ENCODE measurements at places on chromosomes 7 and 10.

DNA sequence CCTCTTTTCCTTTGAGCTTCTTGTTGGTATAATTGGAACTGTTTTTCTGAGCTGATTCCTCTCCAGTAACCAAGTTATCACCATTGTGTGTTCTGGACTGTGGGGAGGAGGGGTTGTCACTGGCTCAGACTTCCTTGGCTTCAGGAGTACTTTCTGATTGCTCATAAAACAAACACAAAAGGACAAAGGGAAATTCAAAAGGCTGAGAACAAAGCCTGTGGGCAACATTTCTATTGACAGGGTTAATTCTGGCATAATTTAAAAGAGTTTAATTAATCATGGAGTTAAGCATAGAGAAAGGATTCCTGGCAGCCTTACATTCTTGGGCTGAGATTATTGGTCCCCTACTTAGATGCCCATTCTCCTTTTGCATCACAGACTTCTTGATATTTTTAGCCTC, 222.9 kb upstream of the KMT2E start:
- peak; percentile 55 for DNase-seq

- DNase-seq, result no peak
These were observed 203.0 kb downstream of the KCND2 start for GRCh38 chr7:120475994-120476393.

- peak; percentile 2 for DNase-seq
These were observed 347.9 kb upstream of the MEOX2 start for GRCh38 chr7:16034353-16034752.

GRCh38 chr7:130875265-130875741, 141.3 kb upstream of the KLF14 start:
- peak; percentile 69 for DNase-seq

DNA sequence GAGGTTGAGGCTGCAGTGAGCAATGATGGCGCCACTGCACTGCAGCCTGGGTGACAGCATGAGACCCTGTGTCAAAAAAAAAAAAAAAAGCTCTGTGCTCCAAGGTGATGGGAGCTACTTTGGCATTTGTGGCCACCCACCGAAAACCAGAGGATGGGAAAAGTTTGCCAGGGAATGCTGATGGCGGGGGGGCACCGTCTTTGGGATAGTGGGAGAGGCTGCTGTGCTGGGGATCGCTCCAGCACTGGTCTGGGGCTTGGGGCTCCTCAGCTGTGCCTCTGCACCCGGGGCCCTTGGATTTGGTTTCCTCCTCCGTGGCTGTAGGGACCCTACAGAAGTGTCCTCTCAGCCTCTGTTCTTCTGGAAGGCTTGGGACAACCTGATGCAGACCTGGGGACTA, 11.7 kb upstream of the RAMP3 start:
- DNase-seq, result no peak

DNA sequence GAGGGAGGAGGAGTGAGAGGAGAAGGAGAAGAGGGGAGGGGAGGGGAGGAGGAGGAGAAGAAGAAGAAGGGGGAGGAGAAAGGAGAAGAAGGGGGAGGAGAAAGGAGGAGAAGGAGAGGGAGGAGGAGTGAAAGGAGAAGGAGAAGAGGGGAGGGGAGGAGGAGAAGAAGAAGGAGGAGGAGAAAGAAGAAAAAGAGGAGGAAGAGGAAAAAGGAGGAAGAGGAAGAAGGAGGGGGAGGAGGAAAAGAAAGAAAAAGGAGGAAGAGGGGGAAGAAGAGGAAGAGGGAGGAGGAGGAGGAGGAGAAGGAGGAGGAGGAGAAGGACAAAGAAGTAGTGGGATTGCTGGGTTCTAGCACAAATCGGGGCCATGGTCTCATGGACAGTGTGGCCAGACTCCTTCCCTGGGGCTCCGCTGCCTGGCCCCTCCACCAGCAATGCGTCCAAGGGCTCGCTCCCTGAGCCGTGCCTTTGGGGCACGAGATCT, 4.2 kb upstream of the MAFK start:
- peak; percentile 51 for DNase-seq

- no peak for DNase-seq
These were observed 180.8 kb downstream of the USP6NL start for GRCh38 chr10:11430421-11431215.

- DNase-seq, result no peak
These were observed 1.2 kb upstream of the GTPBP4 start for GRCh38 chr10:986881-987619.

DNA sequence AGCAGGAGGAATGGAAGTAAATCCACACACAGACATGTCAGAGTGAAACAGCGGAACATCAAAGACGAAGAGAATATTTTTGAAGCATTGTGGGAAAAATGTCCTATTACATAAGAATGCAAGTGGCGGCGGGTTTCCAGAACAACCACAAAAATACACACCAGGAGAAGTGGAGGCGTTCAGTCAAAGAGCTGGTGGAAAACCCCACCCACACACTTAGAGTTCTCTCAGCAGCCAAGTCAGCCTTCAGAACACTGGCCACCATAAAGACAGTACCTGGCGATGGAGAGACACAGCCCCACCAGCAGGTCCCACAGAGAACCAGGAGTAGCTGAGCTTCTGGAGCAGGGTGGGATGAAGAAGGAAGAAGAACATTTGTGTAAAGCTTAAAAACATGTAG, 23.7 kb downstream of the NKX6-2 start:
- no peak for DNase-seq

DNA sequence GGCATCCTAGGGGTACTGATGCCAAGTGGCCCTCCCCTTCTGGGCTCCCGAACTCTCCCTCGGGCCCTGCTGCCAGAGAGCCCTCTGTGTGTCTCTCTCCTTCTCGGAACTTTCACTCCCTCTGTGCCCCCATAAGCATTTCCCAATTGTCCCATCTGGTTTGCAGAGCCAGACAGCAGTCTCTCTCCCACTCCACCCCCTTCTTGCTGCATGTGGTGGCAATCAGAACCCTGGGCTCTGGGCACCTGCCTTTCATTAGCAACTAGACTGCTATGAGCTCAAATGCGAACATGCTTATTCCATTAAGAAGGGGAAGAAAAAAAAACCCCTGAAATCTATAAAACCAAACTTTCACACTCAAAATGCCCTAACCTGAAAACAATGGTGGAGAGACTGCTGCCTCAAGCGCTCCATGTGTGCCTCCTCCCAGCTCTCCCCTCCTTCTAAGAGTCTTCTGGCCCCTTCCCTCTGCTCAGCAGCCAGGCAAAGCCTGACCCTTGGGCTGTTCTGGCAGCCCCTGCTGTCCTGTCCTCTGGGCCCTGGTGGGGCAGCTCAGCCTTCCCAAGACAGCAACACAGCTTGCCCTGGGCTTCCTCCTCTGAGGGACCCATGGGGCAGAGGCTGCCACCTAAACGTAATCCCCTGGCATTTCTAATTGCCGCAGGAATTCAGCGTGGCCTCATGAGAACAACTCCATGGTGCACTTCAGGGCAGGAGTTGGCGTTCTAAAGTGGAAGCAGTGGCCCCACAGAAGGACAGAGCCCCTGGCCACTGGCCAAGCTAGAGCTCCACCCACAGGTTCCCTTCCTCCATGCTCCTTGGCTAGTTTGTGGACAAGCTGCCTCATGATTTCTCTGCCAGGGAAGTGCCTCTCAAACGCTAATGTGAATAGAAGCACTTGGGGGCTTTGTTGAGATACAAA, 415.4 kb downstream of the PLXNA4 start:
- DNase-seq, result no peak

DNA sequence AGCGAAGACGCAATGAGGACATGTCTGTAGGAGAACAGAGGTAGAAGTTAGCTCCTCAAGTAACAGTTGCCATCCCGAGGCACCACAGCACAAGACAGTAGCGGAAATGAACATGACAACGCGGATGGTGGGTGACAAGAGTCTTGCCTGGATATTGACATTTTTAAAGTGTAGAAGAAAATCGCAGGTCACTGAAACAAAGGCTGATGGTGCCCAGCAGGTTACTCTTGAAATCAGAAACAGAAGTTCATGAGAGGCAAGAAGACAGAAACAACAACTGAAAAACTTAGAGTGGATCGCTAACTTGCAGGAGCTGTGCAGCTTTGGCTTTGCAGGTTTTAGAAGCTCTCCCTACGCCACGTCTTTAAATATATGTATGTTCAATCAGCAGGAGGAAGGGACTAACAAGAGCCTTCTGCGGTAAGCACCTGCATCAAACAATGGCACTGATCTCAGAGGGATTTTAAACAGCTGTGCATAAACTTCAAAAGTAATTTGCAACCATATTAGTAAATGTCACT, 1.8 kb downstream of the PRKCQ start:
- DNase-seq, result no peak

- no peak for DNase-seq
These were observed 17.9 kb upstream of the SMO start for GRCh38 chr7:129170441-129171021.

DNA sequence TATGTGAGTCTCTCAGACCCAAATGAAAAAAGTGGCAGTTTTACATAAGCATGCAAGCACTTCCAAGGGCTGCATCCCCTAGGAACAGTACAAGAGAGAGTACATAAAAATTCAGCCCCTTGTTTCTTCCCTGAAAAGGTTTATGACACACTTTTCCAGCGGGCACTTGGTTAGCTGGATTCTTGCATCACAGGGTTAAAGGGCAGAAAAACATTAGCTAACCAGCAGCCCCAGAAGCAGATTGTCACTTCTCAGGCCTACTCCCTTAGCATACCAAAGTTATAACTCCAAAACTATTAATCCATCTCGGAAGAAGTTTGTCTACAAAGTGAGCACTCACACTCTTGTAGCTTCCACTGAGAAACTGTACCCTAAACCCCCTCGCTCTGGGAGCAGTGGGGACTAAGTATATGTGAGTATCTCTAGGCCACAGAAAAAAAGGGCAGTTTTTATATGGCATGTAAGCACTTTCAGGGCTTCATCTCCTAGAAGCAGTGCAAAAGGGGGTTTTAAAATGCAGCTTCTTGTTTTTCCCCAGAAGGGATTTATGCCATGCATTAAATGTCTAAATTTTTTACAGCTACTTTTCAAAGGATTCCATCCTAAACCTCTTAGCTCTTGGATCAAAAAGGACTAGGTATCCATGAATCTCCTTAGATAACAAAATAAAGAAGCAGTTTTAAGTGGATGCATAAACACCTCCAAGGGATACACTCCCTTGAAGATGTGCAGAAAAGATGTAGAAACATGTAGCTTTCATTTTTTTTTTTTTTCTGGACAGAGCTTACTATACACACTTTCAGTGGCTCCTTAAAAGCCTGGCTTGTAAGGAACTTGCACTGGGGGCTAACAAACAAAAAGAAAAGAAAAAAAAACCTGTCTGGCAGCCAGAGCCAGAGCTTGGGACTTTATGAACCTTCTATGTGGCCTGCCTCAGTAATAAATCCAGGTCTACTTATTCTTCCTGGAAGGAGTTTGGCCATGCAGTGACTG, 956.7 kb downstream of the CCSER2 start:
- peak; percentile 43 for DNase-seq

GRCh38 chr10:48651293-48651692, 33.4 kb upstream of the WDFY4 start:
- DNase-seq, result no peak

GRCh38 chr7:46208635-46209525, 287.8 kb upstream of the IGFBP3 start:
- no peak for DNase-seq

GRCh38 chr10:76133597-76134255, 702.3 kb downstream of the LRMDA start:
- no peak for DNase-seq

GRCh38 chr10:94225589-94225988, 137.2 kb downstream of the NOC3L start:
- DNase-seq, result peak; percentile 30

DNA sequence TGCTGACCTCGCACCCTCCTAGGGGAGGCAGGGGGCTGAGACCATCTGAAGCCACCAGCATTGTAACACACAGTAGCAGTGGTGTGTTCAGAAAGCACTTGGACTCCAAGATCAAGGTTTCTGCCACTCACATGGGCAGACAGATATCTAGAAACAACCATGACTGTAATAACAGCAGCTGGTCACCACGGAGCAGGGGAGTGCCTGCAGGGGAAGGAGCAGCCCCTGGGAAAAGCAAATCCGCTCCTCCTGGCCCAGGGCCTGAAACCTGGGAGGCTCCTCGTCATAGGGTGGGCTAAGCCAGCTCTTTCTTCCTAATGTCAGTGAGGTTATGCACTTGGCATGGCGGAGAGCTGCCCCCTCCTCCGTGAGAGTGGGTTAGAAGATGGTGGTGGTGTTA, 118.4 kb upstream of the INSYN2A start:
- no peak for DNase-seq

- DNase-seq, result peak; percentile 70
These were observed 199.7 kb downstream of the IMMP2L start for GRCh38 chr7:111362506-111363054.

Measured in MCF 10A (cell line).